ENCODE measurements at places on chromosomes 7 and 10. TPM values are rescaled to one million over a fixed set of nuclear protein-coding genes. Genes with fewer than 3 reads are reported as not detected.

- no peak for DNase-seq
Measured at GRCh38 chr7:71710442-71710841, 578.5 kb downstream of the GALNT17 start.

DNA sequence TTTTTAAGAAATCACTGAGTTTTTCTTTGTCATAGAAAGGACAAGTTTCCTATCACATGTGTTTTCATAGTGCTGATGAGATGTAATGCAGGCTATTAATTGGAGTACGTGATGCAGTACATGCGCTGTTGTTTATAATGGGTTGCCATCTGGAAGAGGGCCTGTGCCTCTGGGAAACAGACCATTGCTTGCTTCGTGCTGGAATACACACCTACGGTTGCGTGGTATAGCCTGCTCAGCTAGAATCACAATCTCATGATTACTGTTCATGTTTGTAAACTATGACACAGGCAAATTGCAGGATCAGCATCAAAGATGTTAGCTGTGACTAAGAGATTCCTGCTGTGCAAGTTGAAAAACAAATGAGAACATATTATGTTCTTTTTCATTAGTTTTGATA lies 107.2 kb upstream of the STEAP1B start:
- no peak for DNase-seq

DNA sequence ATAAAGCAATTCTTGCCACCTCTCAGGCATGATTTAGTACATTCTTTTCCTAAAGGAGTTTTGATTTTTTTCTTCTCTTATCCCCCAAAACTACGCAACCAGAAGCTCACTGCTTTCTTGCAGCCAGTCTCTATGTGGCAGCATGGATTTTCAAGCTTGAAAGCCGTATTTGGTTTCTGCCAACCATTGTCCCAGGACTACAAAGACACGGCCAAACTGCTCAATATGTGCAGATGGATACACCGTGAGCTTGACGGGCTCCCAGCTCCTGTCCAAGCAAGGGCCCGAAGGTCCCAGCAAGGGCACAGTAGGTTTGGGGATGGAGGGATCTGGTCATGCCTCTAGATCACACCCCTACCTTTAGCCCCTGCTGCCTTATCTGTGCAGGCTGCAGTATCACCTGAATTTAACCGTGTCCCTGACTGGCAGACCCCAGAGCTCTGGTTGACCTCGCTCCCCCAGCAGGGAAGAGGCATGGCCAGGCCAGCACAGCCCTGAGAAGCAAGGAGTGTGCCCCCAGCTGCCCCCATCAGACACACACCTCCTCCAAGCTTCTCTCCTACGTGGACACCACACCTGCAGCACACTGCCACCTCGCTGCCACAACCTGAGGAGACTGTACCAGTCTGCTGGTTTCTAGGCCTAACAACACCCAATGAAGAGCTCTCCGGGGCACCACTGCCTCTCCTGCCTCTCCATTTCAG lies 86.8 kb downstream of the COBL start:
- no peak for DNase-seq

The HYAL4 gene
- not detected for total RNA-seq

GRCh38 chr7:102152672-102153598 lies 133.7 kb upstream of the SH2B2 start:
- no peak for DNase-seq

GRCh38 chr10:1747590-1748157 lies 10.3 kb upstream of the ADARB2 start:
- no peak for DNase-seq

The LOXL4 gene
- total RNA-seq: not detected

GRCh38 chr10:44571701-44572100 lies 186.8 kb upstream of the CXCL12 start:
- no peak for DNase-seq

The C7orf57 gene
- 0.56 TPM for total RNA-seq

GRCh38 chr7:28199021-28199510 lies 18.5 kb upstream of the JAZF1 start:
- DNase-seq: no peak

The SLC26A5 gene
- total RNA-seq: not detected

- no peak for DNase-seq
Measured at GRCh38 chr7:92731335-92732063, 104.9 kb downstream of the CDK6 start.

- no peak for DNase-seq
Measured at GRCh38 chr7:84746353-84746752, 440.5 kb downstream of the SEMA3D start.

The EEPD1 gene
- total RNA-seq: 1.5 TPM

The PPP1R3C gene
- not detected for total RNA-seq

DNA sequence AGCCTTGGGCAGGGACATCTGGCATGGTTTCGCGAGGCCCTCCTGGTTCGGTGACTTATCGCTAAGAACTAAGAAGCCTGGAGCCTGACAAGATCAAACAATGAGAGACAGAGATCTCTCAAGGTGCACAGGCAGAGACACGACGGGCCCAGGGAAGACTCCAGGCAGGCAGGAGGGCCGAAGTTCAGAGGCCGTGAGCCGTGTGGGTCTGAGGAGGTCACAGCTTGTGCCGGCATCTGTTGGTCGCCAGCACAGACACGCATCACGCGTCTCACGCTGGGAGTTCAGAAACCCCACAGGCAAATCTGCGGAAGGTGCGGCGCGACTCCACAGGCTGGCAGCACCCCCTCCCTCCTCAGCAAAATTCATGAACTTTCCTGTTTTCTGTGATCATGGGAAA lies 314.0 kb downstream of the DNAJB6 start:
- peak; percentile 29 for DNase-seq

DNA sequence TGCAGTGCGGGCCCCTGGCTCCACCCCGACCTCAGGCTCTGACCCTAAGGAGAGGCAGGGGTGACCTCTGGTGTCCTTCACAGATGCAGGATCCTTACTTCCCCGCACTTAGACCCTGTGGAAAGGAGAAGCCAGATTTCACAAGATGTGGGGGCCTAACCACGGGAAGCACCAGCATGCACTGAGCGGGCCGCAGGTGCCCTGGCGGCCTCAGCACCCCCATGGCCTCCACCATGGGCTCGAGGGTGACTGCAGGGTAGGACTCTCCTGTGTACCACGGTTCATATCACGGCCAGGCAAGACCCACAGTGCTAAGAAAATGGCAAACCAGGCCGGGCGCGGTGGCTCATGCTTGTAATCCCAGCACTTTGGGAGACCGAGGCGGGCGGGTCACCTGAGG lies 410.0 kb upstream of the FOXK1 start:
- DNase-seq: no peak

The CALHM1 gene
- not detected for total RNA-seq

GRCh38 chr7:111532625-111533024 lies 29.7 kb downstream of the IMMP2L start:
- no peak for DNase-seq

- DNase-seq: no peak
Measured at GRCh38 chr7:70569335-70569819, 562.6 kb upstream of the GALNT17 start.

- no peak for DNase-seq
Measured at GRCh38 chr10:45280113-45280760, 35.2 kb downstream of the OR13A1 start.

DNA sequence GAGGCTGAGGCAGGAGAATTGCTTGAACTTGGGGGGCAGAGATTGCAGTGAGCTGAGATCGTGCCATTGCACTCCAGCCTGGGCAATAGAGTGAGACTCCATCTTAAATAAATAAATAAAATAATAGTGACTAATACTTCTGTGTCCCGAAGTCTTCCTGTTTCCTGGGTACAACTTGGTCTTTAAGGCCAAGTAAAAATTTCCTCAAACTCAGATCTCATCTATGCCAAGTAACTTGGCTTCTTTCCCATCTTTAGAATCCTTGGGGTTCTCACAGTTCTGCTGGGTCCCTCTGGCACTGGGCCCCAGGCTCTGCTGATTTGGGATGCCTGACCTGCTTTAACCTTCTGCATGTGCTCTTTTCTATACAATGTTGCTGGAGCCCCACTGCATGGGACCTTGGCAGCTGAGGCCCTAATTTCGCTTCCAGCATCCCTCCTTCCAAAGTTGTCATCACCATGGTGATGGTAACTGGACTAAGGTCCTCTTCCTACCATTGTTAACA lies 22.7 kb upstream of the AKR1B10 start:
- DNase-seq: no peak

GRCh38 chr10:91206837-91207474 lies 13.5 kb upstream of the PCGF5 start:
- DNase-seq: no peak

GRCh38 chr10:129580010-129580409 lies 113.0 kb downstream of the MGMT start:
- DNase-seq: no peak

DNA sequence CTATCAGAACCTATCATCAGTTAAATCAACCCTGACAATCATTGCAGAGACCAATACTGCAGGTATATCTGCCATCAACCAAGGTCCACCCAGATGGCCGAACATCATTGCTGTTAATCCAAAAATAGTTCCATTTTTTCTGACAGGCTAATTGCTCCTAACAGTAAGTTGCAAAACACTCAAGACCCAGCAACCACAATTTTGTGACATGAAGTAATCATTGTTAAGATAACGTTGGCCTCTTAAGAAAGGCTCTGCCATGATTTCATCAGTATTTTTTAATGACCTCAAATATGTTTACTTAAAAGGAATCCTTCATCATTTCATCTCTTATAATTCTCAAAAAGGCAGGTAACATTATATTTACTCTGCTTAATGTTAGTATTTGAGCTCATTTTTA lies 553.4 kb upstream of the POM121L12 start:
- DNase-seq: no peak

The EN2 gene
- total RNA-seq: 0.07 TPM

- DNase-seq: no peak
Measured at GRCh38 chr10:30821261-30821993, 191.9 kb upstream of the LYZL2 start.

DNA sequence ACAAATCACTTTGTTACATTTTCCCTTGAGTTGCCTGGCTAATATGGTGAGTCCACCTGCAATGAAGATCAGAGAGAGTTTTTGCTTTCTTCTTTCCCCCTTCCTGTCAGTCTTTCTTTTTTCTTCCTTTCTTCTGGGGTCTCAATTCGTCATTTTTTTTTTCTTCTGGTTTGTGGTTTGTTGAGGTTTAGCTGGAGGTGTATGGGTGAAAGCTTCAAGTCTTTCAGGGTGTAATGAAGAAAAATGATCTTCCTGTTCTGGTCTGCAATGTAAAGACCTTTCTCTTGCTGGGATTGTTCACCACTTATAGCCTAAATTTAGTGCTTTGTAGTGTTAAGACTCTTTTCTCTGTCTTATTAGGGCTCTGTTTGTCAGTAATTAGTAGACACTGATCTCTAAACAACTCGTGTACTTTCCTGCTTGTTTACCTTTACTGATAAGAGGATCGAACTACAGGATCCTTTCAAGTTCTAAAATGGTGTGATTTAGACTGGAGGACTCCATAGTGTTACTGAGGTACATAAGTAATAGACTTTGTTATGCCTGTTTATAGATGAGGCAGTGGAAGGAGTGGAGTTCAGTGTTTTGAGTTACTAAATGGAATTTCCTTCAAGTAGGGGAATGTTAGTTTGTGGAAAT lies 129.1 kb downstream of the SUGCT start:
- no peak for DNase-seq

DNA sequence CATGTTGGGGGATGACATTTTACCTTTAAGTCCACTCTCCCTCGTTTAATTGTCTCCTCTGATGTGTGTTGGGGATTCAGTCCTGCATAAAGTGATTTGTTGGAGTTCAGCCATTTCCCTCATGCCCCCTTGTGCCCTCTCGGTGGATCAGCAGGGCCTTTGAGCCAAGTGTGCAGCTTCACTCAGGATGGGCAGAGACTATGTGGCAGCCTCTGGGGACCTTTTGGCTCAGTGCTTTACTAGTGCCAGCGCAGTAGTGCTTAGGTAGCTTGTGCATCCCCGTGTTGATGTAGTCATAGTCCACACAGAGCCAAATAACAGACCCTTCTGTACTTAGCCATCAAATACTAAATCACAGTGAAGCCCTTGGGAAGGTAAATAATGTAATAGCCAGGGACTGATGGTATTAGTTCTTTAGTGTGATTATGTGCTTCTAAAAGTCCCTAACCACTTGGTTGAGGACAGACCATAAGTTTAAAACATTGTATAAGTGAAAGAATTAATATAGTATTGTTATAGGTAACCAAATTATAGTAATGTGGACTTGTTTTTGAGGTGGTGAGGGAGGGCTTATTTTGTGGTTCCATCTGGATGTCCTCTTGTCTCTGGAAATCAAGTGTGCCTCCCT lies 11.4 kb downstream of the BUB3 start:
- DNase-seq: no peak

- DNase-seq: no peak
Measured at GRCh38 chr10:123494301-123494808, 171.8 kb upstream of the GPR26 start.

The ALOX5 gene
- 7.5 TPM for total RNA-seq

The CALHM2 gene
- 11.2 TPM for total RNA-seq

The RBM20 gene
- not detected for total RNA-seq

GRCh38 chr10:5595591-5595990 lies 70.8 kb downstream of the ASB13 start:
- DNase-seq: no peak

GRCh38 chr10:43078986-43079273 lies 2.1 kb downstream of the RET start:
- DNase-seq: no peak

DNA sequence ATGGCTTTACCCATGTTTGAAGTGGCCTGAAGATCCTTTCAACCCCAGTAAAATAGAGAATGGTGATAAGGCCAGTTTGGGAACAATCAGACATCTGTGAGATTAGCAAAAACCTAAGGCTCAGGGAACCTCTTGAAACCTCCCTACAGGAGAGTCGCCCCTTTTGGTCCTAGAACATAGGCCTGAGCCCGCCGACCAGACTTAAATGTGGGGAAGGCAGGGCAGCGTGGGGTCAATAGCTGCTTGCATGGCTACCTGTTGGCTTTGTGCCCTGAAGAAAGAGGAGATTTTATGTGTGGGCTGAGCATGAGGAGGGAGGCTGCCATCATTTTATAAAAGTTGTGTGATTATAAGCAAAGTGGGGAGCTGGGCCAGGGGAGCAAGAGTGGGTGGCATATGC lies 97.6 kb upstream of the TBX20 start:
- DNase-seq: no peak

The NEUROG3 gene
- total RNA-seq: not detected
